Body of pancreas (tissue), 4 donors: ENCODE measurements at places on chromosomes 6 and 20. TPM values are rescaled to one million over a fixed set of nuclear protein-coding genes. Genes with fewer than 3 reads are reported as not detected.

DNA sequence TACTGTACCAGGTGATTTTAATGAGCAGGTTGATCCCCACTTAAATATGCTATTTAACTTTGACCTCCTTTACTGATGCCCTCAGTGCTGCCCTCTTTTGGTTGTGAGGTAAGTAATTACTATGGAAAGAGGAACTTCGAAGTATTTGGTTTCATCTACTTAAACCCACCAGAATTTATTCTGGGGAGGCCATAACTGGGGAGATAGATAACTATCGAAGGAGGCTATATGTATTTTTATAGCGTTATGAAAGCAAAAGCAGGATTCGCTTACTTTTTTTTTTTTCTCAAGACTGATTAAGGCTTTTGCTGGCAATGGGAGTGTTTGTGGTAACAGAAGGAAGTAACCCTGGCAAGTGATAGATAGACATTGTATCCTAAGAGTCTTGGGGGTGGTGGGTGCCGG, 168.9 kb upstream of the CENPW start:
- peak; percentile 19 for DNase-seq

GRCh38 chr6:101935732-101936131, 542.2 kb downstream of the GRIK2 start:
- no peak for DNase-seq

DNA sequence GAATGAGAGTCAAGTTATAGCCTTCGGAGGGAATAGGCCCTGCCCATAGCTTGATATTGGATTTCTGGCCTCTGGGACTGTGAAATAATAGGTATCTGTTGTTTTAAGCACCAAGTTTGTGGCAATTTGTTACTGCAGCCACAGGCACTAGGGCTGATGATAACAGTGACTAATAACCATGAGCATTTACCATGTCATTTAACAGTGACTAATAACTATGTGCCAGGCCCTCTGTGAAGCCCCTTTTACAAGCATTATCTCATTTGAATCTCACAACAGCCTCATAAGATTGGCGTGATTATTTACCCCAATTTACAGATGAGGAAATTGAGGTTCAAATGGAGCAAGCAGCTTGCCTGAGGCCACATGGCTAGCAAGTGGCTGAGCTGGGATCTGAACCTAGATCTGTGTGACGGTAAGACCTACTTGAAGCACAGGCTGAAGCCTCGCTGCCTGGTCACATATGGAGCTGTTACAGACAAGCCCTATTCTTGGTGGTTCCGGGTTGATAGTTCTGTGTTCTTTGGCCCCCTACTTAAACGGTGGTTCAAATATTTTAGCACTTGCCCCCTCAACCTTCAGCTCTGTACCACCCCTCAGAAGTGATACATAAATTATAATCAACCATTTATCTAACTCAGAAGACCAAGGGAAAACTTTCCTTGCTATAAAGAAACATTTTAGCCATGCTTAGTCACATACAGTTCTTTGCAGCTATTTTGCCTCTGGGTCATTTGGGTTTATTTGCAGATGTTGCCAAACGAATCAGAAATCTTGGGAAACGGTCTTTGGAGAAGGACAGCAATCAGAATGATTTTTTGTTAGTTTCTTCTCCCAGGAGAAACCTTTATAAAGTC, 98.3 kb downstream of the ELOVL5 start:
- DNase-seq, result no peak

WFDC10B gene
- not detected for total RNA-seq

MAP3K7 gene
- 7.3 TPM for total RNA-seq

- no peak for DNase-seq
These were observed 102.3 kb downstream of the HTR1B start for GRCh38 chr6:77361018-77361417.

DNA sequence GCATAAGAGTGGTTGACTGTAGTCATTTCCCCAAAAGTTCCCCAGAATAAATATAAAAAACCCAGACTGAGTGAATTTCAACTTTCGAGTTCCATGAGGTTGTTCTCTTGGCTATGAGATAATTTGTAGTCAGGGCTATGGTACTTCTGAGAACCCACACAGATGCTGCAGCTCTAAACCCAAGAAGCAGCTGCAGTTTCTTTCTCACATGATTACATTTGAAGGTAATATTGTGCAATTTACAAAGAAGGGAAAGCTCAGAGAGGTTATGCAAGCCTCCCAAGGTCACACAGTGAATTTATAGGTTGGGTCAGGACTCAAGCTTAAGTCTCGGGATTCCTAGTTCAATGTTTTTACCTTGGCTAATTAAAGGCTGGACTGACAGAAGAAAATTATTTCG, 29.7 kb upstream of the CD93 start:
- no peak for DNase-seq

WFDC5 gene
- not detected for total RNA-seq

GRCh38 chr20:63126876-63127699, 88.8 kb downstream of the YTHDF1 start:
- no peak for DNase-seq
